Progenitor cell of endocrine pancreas (in vitro differentiated cells): ENCODE measurements at places on chromosomes 3 and 15. TPM values are rescaled to one million over a fixed set of nuclear protein-coding genes. Genes with fewer than 3 reads are reported as not detected.

The WDR93 gene
- 0.91 and 1.3 TPM in 2 replicates for total RNA-seq

DNA sequence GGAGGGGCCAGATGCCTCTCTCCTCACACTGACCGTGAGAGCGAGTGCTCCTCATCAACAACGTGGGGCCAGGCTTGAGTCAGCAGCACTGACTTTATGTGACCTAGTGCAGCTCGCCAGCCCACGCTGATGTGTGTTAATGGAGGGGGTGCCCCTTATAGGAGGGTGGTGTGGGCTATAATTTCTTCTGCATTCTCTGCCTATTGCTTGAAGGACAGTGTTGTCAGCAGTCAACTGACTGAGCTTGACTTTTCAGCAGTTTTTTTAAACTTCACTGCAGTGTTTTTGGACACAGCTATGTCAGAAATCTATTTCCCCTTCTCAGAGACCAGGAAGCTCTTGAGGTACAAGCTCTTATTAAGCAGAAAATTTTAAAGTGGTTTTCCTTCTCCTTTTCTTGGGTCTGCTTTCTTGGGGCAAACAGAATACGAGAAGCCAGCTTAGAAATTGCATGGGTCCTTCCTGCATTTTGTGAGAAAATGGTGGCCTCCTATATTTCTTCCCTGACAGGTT is 304.8 kb upstream of the CTDSPL start:
- DNase-seq, result no peak

DNA sequence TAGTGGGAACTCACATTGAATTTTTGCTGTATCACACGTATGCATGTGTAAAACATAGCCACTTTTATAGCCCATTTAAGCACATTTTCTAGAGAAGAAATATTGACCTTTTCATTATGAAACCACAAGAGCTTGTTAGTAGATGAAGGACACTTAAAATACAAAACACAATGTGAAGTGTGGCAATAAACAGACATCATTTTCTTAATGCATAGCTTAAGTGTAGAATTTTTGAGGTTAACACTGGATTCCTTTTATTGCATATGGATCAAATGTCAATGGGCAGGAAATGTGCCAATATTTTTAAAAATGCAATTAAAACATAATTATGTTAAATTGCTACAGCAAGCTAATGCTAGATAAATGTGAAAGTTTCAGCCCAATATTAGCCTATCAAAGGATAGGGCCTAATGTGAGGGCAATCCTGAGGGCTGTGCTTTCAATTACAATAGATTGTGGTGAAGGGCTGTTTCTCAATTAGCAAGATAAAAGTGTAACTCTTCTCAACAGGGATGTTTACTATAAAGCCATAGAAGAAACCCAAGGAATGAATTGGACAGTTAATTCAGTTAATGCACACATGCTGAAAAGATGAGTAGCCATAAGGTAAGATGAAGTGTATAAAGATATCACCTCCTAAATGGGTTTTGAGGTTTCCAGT is 489.0 kb upstream of the CDIN1 start:
- DNase-seq, result no peak

- no peak for DNase-seq
Measured at GRCh38 chr3:52216585-52217408, 8.6 kb downstream of the TLR9 start.

- DNase-seq, result no peak
Measured at GRCh38 chr15:95574053-95574452, 756.4 kb upstream of the NR2F2 start.

DNA sequence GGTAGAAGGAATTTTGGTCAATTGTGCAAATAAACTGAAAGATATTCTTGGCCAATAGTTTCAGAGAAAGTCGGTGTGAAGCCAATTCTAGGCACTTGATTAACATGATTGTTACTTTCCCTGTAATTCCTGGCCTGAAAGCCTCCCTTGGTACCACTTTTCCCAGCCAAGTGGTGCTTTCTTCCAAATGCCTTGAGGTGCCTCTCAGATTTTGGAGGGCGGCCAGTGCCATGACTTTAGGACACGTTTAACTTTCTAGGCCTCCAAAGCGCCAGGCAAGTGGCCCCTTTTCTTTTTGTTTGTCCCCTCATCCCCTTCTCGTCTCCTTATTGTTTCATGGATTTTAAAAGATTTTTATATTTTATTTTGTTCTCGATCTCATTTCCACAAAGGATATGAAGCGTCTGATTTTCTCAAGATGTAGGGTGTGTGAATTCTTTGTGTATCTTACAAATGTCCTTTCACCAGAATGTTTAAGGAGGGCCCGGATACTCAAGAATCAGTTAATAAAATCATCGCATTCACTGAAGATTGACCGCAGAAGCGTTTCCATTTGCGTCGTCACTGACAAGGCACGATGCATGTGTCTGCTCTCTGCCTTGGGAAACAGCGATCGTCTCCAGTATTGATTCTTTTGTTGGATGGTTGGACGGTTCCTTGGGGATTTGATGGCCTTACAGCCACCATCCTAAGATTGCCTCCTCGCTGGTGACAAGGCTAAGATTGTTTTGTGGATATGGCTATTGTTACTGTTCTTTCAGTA is 87.8 kb downstream of the ASB7 start:
- no peak for DNase-seq

The SMAD6 gene
- 35.5 and 38.9 TPM in 2 replicates for total RNA-seq
